Sigmoid colon (tissue), 7 donors: ENCODE measurements at places on chromosomes 11 and 22.

DNA sequence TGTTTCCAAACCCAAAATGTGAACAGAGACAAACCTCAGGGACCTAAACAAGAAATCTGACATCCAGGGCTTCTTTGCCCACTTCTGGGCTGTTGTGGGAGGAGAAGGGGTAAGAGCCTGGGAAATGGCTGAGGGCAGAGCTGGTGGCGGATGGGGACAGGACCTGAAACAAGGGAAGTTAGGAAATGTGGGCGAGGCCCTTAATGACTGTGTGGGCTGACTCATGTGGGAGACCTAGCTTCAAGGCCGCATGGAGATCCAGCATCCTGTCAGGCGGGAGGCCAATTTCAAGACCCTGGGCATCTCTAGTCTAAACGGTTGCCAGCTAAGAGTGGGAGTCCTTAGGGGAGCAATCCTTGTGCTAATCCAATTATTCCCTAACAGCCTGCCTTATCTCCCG, 2.1 kb upstream of the OAF start:
- peak; percentile 86 for DNase-seq

GRCh38 chr22:42692239-42693054, 28.2 kb downstream of the A4GALT start:
- no peak for DNase-seq

GRCh38 chr11:38751421-38751820, 2153.4 kb upstream of the RAG2 start:
- no peak for DNase-seq

- no peak for DNase-seq
Observed at GRCh38 chr11:910044-910588, 494 bp downstream of the CHID1 start.

DNA sequence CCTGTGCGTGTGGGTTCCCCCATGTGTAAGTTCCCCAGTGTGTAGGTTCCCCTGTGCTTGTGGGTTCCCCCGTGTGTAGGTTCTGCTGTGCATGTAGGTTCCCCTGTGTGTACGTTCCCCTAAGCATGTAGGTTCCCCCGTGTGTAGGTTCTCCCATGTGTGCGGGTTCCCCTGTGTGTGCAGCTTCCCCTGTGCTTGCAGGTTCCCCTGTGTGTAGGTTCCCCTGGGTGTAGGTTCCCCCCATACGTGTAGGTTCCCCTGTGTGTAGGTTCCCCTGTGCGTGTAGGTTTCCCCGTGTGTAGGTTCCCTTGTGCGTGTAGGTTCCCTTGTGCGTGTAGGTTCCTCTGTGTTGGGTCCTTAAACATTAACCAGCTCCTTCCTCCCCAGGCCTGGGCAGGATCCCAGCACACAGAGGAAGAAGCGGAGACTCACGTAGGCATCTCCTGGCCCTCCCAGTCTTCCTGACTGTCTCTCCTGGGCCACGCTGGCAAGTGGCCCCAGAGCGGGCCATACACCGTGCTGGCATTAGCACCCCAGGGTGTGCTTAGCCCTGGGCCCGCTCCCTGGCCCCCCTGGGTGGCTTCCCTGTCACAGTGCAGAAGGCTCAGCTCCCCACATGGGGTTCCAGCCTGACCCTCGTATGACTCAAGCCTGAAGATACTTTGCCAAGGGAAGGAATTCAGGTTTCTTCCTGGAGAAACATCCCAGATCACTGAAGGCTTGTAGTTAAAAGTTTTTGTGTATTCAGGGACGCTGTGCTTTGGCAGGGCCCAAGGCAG, 2.8 kb upstream of the GRAMD4 start:
- DNase-seq = no peak
